ENCODE measurements at places on chromosomes 1 and 21. TPM values are rescaled to one million over a fixed set of nuclear protein-coding genes. Genes with fewer than 3 reads are reported as not detected.
A peak's percentile ranks its signal among the peaks of the same experiment; 100 is the strongest.

DNA sequence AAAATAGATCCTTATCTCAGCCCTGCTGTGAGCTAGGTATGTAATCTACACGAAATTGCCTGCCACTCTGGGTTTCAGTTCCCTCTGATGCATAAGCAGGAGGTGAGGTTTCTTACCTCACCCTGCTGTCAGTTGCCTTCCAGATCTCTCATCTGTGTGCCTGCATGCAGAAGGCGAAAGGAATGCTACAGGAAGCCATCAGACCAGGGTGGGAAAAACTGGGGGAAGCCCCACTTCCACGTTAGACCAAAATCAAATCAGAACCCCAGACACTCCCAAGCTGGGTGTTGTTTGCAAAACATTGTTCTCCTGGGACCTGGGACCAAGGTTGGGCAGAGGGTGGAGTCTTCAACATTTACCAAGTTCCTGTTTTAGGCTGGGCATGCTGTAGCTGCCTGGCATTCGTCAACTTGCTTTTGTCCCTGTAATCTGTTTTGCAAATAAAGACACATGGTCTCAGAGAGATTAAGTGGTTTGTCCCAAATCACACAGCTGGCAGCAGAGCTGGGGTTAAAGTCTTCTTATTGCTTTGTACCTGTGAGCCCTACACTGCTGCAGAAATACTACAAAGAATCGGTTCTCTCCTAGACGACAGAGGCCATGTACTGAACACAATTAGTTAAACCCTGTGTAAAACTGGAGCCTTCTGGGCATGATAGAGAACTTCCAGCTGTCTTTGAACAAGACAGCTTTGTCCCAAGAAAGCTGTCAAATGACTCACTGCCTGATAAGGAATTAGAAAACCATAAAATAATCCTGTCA is 389.7 kb upstream of the RUNX1 start:
- DNase-seq = no peak

GRCh38 chr1:245842106-245842505 is 665.0 kb downstream of the SMYD3 start:
- DNase-seq = no peak

DNA sequence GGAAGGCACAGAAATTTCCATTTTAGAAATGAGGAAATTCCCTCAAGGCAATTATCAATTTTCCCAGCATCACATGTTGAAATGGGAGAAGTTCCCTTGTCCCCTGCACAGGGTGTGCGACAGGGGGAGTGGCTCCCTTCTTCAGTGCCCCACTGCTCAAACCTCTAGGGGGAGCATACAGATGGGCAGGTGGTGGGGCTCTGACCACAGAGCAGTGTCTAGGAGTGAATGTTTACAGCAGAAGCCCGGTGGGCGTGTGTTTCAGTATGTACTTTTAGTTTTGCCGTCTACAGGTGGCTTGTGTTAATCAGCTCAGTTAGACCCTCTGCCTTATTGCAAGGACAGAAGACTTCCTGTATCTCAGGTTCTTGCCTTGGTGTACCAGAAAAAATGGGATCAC is 493.7 kb upstream of the PLXNA2 start:
- no peak for DNase-seq

- DNase-seq = no peak
Measured at GRCh38 chr21:42041711-42042110, 29.4 kb upstream of the UMODL1 start.

DNA sequence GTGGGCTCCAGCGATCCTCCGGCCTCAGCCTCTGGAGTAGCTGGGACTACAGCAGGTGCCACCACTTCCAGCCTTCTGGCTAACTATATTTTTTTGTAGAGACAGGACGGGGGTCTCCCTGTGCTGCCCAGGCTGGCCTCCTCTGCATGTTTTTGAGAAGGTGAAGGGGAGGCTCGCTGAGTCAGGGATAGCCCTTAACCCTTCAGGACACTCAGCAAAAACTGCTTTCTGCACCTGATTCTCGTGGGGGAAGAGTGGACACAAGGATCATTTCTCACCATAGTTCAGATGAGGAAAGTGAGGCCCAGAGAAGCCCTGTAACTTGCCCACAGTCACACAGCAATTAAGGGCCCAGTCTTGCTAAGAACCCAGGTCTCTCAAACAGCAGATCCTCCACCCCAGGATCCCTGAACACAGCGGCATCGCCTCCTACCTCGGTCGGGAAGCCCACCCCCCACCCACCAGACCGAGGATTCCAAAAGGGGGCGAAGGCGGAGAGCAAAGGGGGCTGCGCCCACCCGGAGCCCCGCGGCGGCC is 1.3 kb downstream of the FGR start:
- DNase-seq = no peak

DNA sequence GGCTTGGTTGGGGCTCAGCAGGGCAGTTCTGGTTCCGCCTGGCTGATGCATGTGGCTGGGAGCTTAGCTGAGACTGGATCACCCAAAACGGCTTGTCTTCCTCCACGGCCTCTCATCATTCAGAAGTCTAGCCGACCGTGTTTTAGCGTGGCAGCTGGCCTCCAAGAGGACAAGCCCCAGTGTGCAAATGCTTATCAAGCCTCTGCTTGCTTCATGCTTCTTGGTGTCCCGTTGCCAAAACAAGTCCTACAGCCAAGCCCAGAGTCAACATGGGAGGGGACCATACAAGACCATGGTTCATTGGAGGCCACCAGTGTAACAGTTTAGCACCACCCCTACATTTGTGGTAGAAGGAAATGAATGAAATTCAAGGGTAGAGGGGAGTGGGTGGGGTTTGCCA is 10.5 kb upstream of the KDF1 start:
- peak; percentile 68 for DNase-seq

DNA sequence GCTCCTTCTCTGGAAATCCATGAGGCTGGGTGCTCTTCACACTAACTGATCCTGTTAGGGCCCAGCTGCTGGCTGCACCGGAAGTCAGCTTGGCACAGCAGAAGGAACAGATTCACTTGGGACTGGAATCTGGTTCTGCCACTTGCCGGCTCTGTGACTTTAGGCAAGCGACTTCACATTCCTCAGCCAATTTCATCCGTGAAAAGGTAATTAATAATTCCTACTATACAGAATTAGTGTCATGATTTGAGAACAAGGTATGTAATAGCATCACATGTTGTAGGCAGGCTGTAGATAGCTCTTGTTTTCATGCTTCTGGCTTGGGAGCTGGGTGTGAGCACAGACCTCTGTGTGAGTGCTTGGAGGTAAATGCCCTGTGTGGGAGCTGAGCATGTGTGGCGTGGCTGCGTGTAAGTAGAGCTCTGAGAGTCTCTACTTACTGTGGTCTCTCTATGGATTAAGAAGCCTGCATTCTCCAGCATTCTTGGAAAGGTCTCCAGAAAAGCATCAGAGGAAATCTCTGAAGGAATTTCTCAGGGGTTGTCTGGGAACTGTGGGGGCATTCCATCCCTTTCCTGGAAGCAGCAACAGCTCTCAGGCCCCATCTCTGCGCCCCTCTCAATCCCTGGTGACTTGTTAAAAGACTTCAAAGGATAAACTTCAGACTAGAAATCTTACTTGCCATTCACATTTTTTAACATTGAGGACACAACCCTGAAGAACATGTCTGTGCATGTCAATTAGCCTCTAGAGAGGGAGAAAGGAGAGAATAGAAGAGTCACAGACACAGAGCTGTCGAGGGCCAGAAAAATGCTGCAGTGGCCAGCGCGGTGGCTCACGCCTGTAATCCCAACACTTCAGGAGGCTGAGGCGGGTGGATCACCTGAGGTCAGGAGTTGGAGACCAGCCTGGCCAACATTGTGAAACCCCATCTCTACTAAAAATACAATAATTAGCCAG is 47.7 kb upstream of the PPM1J start:
- DNase-seq = no peak

- no peak for DNase-seq
Measured at GRCh38 chr21:33394260-33394659, 9.0 kb upstream of the IFNGR2 start.

DNA sequence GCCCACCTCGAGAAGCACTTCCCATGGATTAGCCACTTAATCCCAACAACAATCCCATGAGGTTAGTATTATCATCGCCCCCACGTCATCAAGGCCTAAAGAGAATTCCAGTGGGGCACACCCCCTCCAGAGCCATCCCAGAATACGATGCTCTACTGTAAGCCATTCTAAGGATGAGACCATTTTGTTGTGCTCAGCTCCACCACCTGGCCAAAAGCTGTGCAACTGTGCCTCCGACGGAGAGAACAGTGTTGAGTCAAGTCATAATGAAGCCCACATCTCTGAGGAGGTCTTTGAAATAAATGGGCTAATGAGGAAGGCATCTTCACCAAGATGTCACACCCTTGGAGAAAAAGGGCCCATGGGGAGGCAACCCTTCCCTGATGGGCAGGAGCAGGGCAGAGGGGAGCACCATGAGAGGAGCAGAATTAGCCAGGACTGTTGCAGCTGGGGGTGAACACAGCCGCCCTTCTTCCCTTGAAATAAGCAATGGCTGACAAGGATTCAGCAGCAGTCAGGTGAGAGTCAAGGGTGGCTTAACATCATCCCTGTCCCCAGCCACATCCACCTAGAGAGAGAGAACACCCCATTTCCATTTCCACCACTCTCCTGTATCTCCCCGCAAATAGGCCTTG is 14.6 kb downstream of the SYF2 start:
- DNase-seq = no peak

- DNase-seq = no peak
Measured at GRCh38 chr1:21220815-21221214, 44.1 kb upstream of the EIF4G3 start.

DNA sequence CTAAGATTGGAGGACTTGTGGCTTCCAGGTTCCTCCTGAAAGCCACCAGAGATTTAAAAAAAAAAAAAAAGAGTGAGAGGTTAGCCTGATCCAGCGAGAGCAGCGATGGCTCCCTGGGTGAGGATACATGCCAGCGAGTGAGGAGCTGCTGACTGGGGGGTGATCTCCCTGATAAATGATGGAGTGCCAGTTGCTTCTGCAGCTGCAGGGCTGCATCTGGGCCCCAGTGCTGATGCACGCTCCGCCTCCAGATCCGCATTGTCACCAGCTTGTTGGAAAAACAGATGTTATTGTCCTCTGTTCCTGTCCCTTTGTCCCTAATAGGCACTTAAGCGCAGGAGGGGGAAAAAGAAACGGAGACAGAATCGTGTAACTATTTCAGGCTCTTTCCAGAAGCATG is 28.6 kb downstream of the UBIAD1 start:
- DNase-seq = no peak

DNA sequence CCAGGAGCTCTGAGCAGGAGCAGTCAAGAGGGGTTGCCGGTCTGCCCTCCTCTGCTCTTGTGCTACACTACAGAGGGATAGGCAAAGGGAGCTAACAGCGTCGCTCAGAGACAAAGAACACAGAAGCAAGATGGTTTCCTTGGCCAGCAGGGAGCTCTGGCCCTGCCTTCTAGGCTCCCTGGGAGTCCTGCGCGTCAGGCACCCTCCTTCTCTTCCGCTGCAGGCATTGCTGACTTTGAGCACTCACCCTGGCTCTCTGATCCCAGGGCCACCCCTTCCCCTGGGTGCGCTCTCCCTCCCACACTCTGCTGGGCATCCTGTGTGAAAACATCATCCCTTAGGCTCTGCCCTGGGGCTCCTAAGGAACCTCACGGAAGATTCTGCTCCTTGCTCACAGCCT is 489 bp downstream of the TNNI1 start:
- DNase-seq = no peak

GRCh38 chr1:226706684-226707083 is 32.4 kb downstream of the ITPKB start:
- no peak for DNase-seq

GRCh38 chr1:68232289-68233148 is at the start of gene WLS:
Gene WLS, minus strand, starts transcription at chr1:68232523. Its CDS starts 224 bp downstream, at chr1:68232299.
- DNase-seq = peak; percentile 84

DNA sequence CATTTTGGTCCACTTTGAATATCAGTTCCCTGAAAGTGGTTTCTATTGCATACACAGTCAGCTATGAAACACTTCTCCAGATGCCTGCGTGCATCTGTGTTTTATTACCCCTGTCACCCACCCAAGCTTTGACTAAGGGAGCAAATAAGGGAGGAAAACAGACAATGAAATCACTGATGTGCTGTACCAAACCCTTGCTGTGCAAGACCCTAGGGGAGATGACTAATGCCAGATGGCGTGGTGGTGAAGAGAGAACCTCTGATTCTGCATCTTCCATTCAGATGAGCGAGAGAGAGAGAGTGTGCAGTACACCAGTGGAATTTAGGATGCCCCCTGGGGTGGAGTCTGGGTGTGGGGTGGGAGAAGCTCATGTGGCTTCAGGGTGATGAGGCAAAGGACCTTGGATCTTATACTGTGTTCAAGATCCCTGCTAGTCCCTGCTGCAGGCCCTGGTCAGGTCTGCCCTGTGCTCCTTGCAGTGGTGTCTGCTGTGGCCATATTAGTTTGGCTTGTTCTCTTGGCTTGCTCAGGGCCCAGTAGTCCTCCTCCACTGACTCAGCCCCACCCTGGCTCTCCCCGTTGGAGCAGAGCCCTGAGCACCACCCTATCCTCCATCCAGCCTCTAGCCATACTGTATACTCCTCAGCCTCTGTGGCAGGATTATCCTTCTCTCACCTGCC is 18.5 kb downstream of the CLCA1 start:
- no peak for DNase-seq

GRCh38 chr21:28106370-28106890 is 886.2 kb downstream of the LTN1 start:
- DNase-seq = no peak

- no peak for DNase-seq
Measured at GRCh38 chr1:109186733-109187086, 27.0 kb upstream of the SARS1 start.

DNA sequence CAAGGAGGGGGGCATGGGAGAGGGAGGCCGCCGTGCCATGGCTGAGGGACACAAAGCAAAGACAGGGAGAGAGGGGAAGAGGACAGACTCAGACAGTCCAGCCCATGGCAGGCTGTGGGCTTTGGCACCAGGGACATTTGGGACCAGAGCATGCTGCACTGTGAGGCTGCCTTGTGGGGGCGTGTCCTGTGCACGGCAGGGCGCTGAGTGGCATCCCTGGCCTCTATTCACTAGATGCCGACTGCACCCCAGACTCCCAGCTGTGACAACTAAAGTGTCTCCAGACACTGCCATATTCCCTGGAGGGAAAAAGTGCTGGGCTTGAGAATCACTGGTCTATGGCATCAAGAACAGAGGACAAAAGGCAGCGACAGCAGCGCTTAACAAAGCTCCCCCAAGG is 18.6 kb upstream of the PRDM15 start:
- no peak for DNase-seq

DNA sequence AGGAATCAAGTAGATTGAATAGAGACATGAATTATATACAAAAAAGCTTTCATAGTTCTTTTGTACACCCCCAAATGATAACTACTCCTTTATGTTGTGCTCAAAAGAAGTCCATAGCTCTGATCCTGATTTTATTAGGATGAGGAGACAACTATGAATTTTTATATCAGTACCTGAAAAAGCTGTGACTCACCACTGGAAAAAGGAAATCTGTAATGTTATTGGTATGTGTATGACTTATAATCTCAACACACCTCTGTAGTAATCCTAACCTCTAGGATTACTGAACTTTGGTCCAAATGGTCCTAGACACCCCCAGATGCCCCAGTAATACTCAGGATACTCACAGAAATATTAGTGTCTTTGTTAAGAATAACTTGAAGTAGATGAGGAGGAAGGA is 10.2 kb downstream of the PRKAB2 start:
- no peak for DNase-seq

- no peak for DNase-seq
Measured at GRCh38 chr21:39384674-39385298, 35.9 kb upstream of the HMGN1 start.

Gene GPR37L1
- 3.5 TPM for total RNA-seq

Gene HES3
- not detected for total RNA-seq

Gene F11R
- total RNA-seq = 222 TPM

Gene DNAH14
- total RNA-seq = 9.2 TPM

Gene KMO
- total RNA-seq = 0.84 TPM

Gene RAB25
- total RNA-seq = 158 TPM

Gene OSCP1
- total RNA-seq = 8.4 TPM

Gene PIGR
- total RNA-seq = 12,072 TPM

Data from mucosa of descending colon (tissue), 3 donors.